ENCODE measurements at places on chromosomes 16 and 17. TPM values are rescaled to one million over a fixed set of nuclear protein-coding genes. Genes with fewer than 3 reads are reported as not detected.

GRCh38 chr17:4369557-4370230 is 3.2 kb upstream of the UBE2G1 start:
- no peak for DNase-seq

CFAP119 gene
- polyA plus RNA-seq = 4.6 TPM

DNA sequence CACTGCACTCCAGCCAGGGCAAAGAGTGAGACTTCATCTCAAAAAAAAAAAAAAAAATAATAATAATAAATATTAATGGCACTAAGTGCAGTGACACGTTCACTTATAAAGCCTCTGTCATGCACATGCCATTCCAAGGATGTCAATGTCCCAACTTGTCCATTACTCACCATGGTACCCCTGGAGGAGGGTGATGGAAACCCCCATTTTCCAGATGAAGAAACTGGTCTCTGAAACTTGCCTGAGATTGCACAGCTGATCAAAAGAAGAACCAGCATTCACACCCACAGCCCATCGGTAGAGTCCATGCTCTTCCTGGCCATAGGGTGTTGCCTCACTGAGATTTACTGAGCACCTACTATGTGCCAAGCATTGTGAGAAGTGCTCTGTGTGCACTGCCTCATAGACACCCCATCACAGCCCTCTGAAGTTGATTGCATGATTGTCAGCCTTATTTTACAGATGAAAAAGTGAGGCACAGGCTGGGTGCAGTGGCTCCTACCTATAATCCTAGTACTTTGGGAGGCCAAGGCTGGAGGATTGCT is 123.7 kb downstream of the ABCC1 start:
- DNase-seq = peak; percentile 16

- DNase-seq = no peak
Measured at GRCh38 chr16:51181503-51181811, 30.4 kb upstream of the SALL1 start.

DNA sequence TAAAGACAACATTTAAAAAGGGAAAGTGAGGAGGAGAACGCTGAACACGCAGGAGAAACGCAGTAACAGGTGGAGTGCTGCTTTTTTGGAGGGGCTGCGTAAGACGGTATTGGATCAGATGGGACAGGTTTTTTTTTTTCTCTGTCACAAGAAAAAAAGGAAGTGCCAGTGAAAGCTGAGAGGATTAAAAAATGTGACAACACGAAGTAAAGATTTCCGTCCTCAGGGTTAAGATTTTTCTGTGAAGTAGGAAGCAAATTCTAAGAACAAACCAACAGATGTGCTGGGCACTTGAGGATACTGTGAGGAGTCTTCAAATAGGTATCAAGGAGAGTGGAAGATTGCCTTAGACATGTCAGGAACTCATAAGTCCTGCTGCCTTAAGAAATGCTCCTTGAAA is 5.8 kb upstream of the ABCA9 start:
- DNase-seq = no peak

DNA sequence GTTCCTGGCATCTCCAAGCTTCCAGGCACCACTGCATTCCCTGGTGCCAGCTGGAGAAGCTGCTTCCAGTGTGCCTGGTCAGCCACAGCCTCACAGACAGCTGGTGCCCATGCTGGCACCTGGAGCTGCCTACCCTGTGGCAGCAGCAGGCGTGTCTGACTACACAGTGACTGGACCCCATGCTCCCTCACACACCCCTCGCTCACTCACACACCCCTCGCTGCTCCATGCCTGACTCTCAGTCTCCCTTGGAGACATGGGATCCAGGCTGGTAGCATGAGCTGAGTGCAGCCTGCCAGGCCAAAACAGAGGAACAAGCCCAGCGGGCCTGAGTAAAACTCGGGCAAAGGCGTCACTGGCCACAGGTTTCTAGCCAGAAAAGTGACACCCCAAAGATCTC is 59.1 kb upstream of the SMIM36 start:
- peak; percentile 40 for DNase-seq

GRCh38 chr17:75518201-75518600 is 1.9 kb downstream of the TSEN54 start:
- no peak for DNase-seq

FBXW10 gene
- not detected for polyA plus RNA-seq

DNA sequence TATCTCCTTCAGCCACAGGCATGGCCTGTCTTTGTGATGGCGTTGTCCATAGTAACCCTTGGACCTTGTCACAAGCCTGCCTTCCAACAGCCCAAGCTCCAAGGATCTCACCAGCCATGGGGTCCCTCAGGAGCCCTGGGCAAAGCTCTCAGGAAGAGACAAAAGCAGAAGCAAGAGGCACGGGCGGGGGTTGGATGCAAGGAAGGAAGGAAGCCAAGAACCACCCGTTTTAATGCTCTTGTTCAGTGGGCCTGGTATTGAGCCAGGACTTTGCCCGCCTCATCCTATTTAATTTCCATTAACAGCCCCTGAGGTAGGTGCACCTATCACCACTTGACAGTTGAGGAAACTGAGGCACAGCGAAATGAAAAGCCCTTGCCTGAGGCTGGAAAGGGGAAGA is 32.3 kb upstream of the GOSR2 start:
- no peak for DNase-seq

- DNase-seq = no peak
Measured at GRCh38 chr16:2056681-2057407, 9.1 kb downstream of the TSC2 start.

ABCA10 gene
- 0.09 TPM for polyA plus RNA-seq

DNA sequence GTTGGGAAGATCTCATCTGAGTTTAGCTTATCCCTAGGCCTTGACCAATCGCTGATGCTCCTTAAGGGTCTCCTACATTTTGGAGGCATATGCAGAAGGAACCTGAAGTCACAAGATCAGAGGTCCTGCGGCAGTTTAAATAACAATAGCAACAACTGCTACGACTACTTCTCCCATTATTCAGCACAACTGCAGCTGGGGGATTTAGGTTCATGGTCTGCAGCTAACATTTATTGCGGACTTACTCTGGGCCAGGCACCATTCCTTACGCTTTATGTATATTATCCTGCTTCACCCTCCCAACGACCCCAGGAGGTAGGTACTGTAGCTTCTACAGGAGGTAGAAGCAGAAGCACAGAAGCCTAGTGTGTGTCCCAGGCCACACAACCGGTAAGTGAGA is 59.5 kb downstream of the AKAP1 start:
- no peak for DNase-seq

KRTAP9-2 gene
- not detected for polyA plus RNA-seq

DNA sequence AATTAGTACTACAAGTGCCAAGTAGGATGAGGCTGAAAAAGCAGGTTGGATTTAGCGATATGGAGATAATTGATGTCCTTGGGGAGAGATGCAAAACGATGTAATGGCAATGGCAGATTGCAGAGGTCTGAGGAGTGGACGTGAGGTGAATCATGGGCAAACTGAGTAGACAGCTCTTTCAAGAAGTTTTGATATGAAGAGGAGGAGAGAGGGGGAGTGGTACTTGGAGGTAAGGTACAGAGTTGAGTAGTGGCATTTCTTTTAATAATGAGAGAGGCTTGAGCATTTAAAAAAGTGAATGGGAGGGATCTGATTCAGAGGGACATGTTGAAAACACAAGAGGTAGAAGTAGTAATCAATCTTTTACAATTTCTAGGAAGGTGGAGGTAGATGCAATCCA is 17.7 kb upstream of the VPS4A start:
- no peak for DNase-seq

RABEP1 gene
- polyA plus RNA-seq = 33.1 TPM

GRCh38 chr17:66171692-66172091 is 20.2 kb downstream of the CEP112 start:
- DNase-seq = no peak

GRCh38 chr16:83335076-83335475 is 472.7 kb upstream of the HSBP1 start:
- no peak for DNase-seq

- DNase-seq = peak; percentile 66
Measured at GRCh38 chr17:39400547-39401411, 647 bp downstream of the FBXL20 start.

SPNS2 gene
- 0.29 TPM for polyA plus RNA-seq

DRC3 gene
- 2.2 TPM for polyA plus RNA-seq

FBXL19 gene
- 0.64 TPM for polyA plus RNA-seq

ZP2 gene
- polyA plus RNA-seq = not detected

ASIC2 gene
- not detected for polyA plus RNA-seq
